ENCODE measurements at places on chromosomes 7 and 10.

DNA sequence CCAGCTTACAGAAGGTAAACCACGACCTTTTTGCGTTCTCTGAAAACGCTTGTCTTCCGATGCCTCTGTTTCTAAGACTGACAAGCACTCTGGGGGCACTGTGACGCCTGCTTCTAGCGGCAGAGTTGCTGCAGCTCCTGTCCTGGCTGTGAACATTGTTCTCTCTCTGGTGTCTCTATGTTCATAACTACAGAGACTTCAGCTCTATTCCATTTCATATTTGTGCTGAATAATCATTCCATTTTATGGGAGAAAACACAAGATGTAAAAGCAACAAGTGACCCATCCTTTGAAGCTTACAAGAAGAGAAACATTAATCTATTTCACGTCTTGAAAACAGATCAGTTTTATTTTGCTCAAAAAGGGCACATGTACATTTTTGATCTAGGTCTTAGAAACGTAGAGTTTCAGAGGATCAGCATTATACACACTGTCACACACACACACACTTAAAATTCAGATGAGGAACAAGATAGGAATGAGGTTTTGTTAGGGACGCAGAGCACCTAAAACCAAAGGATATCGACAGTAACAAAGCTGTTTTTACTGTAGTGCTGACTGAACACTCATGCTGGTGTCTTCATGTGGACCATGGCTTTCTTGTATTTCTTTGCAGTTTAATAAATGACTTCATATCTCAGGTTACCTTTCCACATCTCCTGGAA, 3.0 kb downstream of the IKZF1 start:
- DNase-seq = peak; percentile 44

GRCh38 chr10:119654540-119654939, 3.4 kb downstream of the BAG3 start:
- no peak for DNase-seq

- no peak for DNase-seq
Observed at GRCh38 chr10:89646889-89647657, 2.0 kb upstream of the PANK1 start.

DNA sequence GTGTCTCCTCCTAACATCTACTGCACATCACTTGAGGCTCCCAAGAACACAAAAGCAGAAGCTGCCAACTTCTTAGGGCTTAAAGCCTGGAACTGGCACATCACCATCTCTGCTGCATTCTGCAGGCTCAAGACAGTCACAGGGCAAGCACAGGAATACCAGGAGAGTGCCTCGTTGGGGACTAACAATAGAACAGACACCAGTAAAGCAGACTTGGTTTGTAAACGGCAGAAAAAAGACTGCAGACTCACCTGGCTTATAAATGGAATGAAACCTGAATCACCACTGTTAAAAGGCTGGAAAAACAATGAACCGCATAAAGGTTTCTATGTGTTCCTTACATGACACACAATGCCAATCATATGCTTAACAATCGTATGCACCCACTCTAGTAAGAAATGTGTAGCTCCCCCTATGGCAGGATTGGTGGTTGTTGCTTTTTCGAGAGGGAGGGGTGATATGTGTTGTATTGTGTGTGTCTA, 12.8 kb downstream of the RHEB start:
- no peak for DNase-seq

DNA sequence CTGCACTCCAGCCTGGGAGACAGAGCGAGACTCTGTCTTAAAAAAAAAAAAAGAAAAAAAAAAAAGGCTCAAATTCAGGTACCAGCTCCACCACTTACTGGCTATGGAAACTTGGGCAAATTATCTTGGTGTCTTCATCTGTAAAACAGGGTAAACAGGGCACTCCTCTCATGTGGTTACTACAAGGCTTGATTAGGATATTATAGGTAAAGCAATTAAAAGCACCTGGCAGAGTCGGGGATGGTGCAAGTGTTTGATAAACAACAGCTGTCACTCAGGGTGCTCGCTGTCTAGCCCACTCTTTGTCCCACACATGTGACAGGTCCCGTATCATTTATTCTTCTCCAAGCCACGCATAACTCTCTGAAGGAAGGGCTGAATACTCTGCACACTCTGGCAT, 96.9 kb downstream of the SORBS1 start:
- no peak for DNase-seq

GRCh38 chr7:100177045-100178001, at the start of the genes GPC2 and STAG3:
Gene GPC2, minus strand, starts transcription at chr7:100177381. Its CDS starts 182 bp downstream, at chr7:100177199.
Gene STAG3, plus strand, starts transcription at chr7:100177918. Its CDS starts 2,639 bp downstream, at chr7:100180557.
- peak; percentile 95 for DNase-seq

- DNase-seq = no peak
Observed at GRCh38 chr10:22534849-22535604, 179.4 kb downstream of the PIP4K2A start.

GRCh38 chr10:129936923-129937300, 27.2 kb downstream of the EBF3 start:
- no peak for DNase-seq

DNA sequence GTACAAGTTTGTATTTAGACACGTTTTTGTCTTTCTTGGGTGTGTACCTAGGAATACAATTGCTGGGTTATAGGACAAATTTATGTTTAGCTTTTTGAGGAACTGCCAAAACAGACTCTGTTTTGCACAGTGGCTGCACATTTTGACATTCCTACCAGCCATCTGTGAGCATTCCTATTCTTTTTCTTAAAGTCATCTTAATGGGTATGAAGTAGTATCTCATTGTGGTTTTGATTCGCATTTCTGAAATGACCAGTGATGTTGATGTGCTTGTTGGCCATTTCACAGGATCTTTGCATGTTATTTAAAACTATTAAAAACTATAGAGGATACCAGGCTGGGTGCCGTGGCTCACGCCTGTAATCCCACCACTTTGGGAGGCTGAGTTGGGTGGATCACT, 32.6 kb upstream of the IL15RA start:
- no peak for DNase-seq
